Cortex of kidney (tissue), 1 donor: ENCODE measurements at places on chromosomes 6 and 20.

DNA sequence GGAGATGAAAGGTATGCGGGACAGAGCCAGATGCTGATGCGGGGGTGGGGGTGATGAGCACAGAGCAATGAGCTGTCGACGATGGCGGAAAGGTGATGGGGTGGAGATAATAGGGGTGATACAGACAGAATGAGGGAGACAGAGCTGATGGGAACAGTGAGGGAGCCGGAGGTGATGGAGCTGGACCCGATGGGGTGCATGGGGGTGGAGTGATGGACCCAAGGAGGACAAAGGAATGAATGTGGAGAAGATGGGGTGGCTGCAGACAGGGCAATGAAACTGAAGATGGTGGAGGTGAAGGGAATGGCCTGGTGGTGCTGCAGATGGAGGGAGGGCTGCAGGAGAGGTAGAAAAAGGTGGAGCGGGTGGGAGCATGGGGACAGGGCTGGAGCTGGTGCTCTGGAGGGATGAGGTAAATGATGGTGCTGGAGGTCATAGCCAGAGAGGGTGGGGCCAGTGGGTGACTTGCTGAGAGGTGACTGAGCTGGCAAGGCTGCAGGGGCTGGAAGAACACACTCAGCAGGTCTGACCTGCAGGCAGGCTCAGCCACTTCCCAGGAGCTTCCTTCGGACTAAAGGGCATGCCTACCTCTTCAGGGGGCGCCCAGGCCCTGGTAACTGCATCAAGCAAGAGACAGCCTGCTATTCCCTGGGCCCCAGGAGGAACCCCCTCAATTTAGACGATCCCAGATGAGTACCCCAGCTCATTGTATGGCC is 6.0 kb upstream of the FOXS1 start:
- DNase-seq = no peak

DNA sequence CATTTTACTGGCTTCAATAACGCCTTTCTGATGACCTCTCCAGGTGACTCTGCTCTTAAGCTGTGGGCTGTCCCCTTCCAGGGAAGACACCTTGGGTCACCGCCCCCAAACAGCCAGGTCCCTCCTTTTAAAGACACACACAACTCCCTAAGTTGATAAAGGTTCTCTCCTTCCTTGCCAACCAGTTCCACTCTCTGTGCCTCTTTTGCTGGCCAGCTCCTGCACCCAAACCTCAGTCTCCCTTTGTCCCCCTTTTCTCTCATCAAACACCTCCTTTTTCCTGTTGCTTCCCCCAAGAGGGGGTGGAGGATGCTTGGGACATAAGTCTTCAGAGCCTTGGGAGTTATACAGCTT is 1.0 kb downstream of the NCOA6 start:
- DNase-seq = no peak

GRCh38 chr20:49685809-49686208 is 27.9 kb downstream of the B4GALT5 start:
- no peak for DNase-seq

GRCh38 chr6:37705239-37706051 is 7.8 kb upstream of the MDGA1 start:
- DNase-seq = no peak

DNA sequence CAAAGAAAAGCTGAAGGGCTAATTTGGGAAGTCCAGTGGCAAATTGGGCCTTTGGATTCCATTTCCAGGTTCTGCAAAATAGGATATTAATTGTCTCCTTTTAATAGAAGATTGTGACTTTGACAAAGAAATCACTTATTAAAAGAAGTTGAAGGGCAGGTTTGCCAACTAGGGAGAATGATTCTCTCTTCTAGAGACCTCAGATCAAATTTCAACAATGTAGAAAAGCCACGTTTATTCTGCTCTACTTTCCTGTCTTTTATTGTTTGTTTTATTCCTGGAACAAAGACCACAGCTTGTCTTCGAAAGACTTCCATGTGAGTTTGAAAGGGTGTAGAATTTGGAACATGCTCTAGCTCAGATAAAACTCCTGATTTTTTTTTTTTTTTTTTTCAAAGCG is 65.5 kb upstream of the PRL start:
- no peak for DNase-seq

DNA sequence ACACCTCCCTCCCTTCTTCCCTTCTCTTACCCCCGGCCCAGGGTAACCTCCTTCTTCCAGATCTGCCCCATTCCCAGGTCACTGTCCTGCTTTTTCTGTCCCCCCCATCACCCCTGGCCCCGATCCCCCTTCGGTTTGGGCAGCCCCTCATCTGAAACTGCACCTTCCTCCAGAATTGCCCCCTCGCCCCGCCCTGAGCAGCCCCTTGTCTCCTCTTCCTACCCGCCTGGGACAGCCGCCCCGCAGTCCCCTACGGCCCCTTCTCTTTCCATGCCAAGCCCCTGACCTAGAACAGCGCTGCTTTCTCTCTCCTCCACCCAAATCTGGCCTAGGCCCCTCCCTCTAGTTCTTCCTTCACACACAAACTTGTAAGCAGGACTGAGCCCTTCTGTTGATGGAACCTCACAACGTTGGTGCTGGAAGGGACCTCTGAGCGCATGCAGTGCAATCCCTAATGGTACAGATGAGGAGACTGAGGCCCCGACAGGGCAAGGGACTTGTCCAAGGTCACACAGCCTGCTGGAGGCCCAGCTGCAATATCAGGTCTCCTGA is 630 bp downstream of the PPP2R5D start:
- DNase-seq = no peak

DNA sequence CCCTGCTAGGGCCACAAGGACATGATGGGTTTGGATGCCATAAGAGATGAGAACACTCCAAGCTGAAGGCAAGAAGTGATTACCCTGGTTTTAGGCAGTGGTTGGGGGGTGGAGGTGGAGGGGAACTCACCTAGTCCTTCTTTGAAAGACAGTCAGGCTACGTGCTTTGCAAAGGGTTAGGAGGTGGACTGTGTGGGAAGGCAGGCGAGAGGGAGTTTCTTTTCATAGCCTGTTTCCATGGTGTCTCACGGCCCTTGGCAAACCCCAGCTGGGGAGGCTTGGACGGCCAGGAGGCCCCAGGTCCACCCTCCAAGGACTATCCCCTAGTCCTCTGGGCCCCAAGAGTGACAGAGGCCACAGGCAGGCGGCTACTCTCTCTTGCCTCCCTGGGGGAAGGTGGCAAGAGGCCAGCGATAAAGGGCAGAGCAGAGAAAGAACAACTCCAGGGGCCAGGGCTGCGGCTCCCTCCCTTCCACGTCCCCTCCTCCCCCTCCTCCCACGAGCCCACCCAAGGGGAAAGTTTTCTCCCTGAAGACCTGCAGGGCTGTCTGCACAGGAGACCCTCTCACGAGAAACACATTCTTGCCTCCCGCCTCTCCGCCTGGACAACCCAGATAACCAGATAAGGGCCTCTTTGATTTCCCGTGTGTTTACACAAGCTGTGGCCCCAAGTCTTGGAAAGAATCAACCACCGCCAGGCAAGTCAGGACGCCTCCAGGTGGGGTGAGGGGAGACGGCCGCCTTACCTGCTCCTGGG is 74.4 kb downstream of the NOL4L start:
- no peak for DNase-seq

DNA sequence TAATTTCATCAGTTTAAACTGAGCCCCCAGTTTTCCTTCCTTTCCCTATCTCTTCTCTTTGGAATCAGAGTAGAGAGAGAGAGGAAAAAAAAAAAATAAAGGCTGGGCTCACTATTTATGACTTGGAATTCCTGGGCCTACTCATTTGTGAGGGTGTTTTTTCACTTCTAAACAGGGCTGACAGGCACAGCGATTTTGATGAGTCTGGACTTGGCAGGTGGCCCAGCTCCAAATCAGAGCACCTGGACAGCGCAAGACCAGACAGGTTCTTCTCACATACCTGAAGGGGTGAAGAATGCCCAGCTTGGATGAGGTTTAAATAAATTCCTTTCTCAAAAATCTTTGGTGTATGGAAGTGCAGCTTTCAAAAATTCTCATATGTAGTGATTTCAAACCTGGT is 122.2 kb downstream of the KIF13A start:
- DNase-seq = no peak

DNA sequence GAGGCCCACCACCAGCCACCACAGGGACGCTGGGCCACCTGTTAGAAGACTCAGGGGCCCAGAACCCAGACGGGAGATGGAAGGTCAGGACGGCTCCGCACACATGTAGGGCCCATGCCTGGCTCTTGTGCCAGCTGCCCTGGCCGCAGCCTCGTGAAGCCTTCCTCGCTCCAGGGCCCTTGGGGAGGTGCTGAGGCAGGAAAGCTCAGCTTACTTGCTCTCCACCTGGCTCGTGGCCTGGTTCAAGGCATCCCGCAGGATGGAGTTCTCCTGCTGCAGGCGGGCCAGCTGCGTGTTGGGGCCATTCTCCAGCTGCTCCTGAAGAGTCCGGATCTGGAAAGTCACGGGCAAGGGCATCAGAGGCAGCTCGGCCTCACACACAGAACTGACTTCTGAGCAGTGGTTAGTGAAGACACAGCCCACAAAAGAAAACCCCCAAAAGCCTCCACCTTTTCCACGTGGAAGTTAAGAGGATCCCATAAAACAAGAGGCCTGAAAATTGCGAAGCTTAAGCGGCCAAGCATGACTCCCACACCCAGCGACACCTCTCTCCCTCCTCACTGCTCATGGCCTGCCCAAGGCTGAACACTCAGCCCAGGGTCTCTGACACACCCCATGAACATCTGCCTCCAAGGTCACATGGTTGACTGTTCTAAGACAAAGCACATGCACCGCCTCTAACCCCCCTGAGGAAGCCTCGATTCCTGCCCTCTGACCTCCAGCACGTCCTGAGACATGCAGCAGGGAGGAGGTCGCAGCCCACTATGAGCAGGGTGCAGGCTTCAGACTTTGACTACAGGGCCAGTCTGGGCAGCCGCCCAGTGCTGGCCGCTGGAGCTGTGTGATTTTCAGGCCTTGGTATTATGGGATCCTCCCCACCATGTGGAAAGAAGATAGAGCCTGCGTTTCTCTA is 46.5 kb downstream of the RRBP1 start:
- no peak for DNase-seq

GRCh38 chr6:6494677-6495076 is 93.8 kb upstream of the LY86 start:
- DNase-seq = no peak

GRCh38 chr6:6840831-6841291 is 252.3 kb downstream of the LY86 start:
- DNase-seq = no peak

DNA sequence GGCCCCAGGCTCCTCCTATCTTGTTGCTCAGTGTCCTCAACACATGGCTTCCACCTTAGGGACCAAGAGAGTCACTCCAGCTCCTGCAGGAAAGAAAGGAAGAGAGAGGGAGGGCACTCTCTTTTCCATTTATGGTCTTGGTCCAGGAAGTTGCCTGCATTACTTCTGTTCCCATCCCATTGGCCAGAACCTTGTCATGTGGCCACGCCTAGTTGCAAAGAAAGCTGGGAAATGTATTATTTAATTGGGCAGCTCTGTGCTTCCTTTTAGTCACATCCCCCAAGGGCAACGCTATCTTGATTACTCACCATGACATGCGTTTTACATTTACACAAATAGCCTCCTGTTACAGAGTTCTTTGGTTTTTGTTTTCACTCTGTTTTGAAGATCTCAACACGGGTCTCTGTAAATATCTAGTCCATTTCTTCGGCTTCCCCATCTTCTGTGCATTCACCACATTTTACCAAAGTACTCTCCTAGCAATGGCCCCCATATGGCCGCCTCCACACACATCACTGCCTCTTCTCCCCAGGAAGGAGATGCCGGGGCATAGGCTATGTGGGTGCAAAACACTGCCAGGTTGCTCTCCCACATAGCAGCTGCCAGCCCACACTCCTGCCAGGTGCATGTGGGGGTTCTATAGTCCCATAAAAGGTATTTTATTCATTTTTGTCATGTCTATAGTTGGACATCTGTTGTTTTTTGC is 35.7 kb upstream of the ZMYND8 start:
- no peak for DNase-seq

GRCh38 chr6:39664173-39664572 is 61.0 kb downstream of the KIF6 start:
- DNase-seq = no peak

- DNase-seq = no peak
Measured at GRCh38 chr20:23349338-23350195, 1.0 kb upstream of the NXT1 start.

DNA sequence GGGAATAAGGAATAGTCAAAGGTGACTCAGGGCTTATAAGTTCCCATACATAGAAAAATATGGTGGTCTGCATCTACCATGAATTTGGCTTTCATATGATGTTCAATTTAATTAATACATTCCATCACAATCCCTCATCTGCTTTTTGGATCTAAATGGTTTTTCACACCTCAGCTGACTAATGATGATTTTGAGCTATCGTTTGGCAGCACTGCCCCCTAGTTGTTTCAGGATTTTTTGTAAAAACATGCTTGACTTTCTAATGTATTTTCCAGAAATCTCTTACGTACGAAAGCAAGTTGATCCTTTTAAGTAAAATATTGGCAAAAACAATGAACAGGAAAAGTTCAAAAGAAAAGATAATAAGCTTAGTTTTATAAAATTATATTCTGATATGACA is 408.6 kb upstream of the ADGRB3 start:
- no peak for DNase-seq

DNA sequence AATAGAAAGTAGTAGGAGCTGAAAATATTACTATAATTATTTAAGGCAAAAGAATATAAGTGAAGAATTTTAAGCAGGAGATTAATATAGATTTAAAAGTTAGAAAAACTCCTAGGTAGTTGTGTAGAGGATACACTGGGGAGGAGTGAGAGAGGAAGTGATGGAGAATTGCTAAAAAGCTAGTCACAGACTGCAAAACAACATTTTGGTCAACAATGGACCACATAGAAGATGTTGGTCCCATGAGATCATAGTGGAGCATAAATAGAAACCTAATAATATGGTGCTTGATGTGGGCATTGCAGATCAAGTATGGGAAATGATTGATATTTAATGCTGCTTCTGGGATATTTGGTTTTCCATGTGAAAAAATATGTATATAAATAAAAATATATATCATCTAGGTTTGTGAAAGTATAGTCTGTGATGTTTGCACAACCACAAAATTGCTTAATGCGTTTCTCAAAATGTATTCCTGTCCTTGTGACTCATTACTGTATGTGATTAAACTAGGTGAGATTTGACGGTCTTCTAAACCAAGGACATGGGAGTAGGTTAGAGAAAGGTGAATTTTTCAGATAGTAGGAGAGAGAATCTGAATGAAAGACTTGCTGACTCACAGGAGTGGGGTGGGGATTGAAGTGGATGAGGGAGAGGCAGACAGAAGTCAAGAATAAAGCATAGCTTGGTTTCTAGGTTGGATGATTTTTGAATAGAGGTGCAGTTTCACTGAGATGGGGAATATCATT is 174.0 kb downstream of the BCKDHB start:
- no peak for DNase-seq

- DNase-seq = no peak
Measured at GRCh38 chr6:15322781-15323536, 77.1 kb downstream of the JARID2 start.

GRCh38 chr6:225907-226306 is 66.4 kb upstream of the DUSP22 start:
- no peak for DNase-seq

GRCh38 chr6:89494131-89494793 is 61.3 kb downstream of the ANKRD6 start:
- DNase-seq = no peak

GRCh38 chr6:50889497-50889896 is 70.8 kb downstream of the TFAP2B start:
- DNase-seq = no peak
